Liver (tissue), 10 donors: ENCODE measurements at places on chromosomes 6 and 20. TPM values are rescaled to one million over a fixed set of nuclear protein-coding genes. Genes with fewer than 3 reads are reported as not detected.

GRCh38 chr6:26156105-26156849 is 69.0 kb downstream of the HFE start:
- no peaks in the 10 kb centered on the region for H3K36me3 ChIP-seq
- DNase-seq = peak; percentile 98
- H3K4me3 ChIP-seq = peak overlapping the region; percentile 90
- H3K4me1 ChIP-seq = peaks cover 22% of the 10 kb centered on the region
- H3K27me3 ChIP-seq = no peaks in the 10 kb centered on the region

DNA sequence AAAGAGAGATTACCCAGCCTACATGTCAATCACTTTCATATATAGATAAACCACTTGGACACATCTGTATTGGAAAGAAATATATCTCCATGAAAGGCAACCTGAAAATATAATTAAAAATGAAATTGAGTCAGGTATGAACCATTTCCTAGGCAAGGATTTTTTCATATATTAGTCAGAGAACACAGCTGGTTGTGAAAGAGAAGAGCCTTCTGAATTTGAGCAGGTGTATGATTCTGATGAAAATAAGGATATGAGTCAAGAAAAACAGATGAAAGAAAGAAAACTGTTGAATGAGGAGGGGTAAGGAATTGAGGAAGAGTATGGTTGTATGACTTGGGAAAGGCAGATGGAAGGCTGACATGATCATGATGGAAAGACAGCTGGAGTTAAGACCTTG is 441.1 kb downstream of the HAO1 start:
- no peaks in the 10 kb centered on the region for H3K36me3 ChIP-seq
- DNase-seq = no peak
- no peak overlapping the region for H3K27ac ChIP-seq
- no peak overlapping the region for H3K4me3 ChIP-seq
- H3K4me1 ChIP-seq = peaks cover 9% of the 10 kb centered on the region
- H3K27me3 ChIP-seq = no peaks in the 10 kb centered on the region

DNA sequence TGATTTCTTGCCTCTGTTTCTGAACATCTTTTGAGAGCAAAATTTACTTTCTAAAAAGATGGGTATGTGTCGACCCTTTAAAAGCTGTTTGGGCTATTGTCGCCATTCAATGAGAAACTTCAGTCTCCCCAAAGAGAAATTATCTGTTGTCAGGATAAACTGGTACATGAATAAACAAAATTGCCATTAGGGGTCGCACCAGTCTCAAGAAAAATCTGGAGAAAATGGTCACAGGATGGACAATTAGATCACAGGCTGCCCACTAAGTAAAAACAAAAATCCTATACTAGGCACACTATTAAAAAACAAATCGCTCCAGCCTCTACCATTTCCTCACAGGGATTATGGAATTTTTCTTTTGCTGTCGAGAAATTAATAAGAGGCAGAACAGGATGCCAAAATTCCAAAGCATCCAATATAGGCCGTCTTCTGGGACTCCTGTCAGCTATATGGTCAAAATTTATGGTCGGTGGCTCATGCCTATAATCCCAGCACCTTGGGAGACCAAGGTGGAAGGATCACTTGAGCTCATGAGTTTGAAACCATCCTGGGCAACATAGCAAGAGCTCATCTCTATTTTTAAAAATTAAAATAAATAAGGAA is 5.5 kb upstream of the HLA-E start:
- DNase-seq = no peak
- peaks cover 1% of the 10 kb centered on the region for H3K4me1 ChIP-seq
- H3K27me3 ChIP-seq = no peaks in the 10 kb centered on the region
- H3K36me3 ChIP-seq = no peaks in the 10 kb centered on the region
- no peak overlapping the region for H3K27ac ChIP-seq
- H3K4me3 ChIP-seq = no peak overlapping the region

- no peaks in the 10 kb centered on the region for H3K27me3 ChIP-seq
- no peaks in the 10 kb centered on the region for H3K36me3 ChIP-seq
- no peak overlapping the region for H3K4me3 ChIP-seq
- H3K4me1 ChIP-seq = peaks cover 30% of the 10 kb centered on the region
Observed at GRCh38 chr6:156886409-156886808, 109.2 kb downstream of the ARID1B start.

DNA sequence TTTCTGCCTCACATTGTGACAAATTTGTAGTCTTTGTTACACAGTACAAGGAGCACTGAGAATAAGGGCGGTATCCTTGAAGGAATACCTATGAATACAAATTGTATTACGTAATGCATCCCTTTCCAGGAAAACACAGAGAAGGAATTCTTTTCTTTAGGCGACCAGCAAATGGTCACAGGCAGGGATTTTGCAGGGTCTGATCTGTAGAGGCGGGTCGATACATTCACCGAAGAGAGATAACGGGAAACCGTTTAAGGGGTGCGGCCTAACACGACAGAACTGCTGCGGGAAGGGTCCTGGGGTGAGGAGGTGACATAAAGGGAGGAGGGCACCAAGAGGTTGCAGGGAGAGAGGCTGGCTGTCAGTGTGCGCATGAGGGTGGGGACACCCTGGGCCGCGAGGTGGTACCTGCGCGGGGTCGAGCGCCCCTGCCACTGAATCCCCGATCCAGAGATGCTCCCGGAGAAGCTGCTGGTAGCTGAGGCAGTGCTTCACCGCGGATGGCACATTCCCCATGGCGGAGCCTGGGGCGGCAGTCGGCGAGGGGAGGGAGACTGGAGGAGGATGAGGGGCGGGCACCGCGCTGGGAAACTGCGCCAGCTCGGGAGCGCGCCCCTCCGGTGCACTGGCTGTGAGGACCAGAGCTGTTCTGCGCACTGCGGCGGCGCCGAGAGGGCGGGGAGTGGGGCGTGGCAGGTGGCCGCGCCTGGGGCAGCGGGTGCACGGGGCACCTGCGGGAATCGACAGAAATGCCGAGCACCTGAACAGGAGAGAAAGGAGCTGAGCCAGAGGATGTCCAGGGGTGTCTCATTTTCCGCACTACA is at the start of gene HMGCLL1:
HMGCLL1 (minus strand) TSS at position 656 of the 827 bp plus-strand sequence; CDS start at position 519, 137 bp downstream.
- no peaks in the 10 kb centered on the region for H3K4me1 ChIP-seq
- H3K36me3 ChIP-seq = no peaks in the 10 kb centered on the region
- DNase-seq = no peak
- H3K27ac ChIP-seq = no peak within 1 kb of the TSS
- H3K4me3 ChIP-seq = peak within 1 kb of the TSS; percentile 35

DNA sequence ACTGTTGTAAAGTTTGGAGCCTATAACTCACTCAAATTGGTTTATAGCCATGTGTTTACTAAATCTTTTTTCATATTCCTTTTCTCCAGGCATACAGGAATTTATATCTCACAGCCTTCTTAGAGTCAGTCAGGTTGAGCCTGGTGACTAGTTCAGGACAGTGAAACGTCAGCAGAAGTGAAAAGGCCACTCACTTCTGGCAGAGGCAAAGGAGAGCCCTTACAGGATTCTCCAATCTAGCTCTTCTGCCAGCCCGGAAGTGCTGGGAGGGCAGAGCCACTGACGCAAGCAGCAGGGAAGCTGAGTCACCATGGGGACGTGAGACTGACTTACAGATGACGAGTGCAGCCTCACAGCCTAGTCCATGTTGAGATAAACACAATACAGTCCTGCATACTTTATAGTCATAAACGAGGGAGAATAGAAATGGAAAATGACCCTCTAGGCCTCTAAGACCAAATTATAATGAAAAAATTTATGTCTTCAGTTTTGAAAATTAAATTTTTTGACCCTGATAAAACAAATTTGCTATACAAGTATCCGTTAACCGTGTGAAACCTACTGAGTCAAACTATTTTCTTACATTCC is 1.3 kb downstream of the PXT1 start:
- H3K27ac ChIP-seq = peak overlapping the region; percentile 98
- H3K4me1 ChIP-seq = peaks cover 12% of the 10 kb centered on the region
- H3K27me3 ChIP-seq = no peaks in the 10 kb centered on the region
- H3K36me3 ChIP-seq = no peaks in the 10 kb centered on the region

DNA sequence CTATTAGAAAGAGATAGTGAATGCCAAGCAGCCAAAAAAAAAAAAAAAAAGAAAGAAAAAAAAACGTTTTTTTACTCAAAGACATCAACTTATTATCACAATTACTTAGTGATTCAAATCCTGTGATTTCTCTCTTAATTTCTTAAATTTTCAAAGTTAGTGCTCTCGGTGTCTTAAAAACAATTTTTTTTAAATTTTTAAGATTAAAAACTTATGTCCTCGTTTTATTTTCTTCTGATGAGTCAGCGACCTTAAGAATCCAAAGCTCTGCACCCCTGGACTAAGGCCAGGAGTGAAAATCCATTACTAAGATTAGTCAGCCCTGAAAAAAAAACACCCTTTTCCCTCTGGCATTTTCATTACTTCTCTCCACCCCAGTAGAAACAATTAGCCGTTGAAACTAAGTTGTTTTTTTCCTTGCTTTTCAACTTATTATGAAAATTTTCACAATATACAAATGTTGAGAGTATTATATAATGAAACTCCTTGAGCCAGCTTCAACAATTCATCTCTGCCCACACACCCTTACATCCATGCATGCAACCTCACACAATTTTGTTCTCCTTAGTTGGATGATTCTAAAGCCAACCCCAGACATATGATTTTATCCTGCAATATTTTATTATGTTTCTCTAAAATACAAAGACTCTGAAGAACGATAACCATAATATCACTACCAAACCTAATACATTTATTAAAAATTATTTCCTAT is 85.6 kb upstream of the CARMIL1 start:
- H3K27ac ChIP-seq = no peak overlapping the region
- H3K4me3 ChIP-seq = no peak overlapping the region
- H3K36me3 ChIP-seq = no peaks in the 10 kb centered on the region
- H3K4me1 ChIP-seq = no peaks in the 10 kb centered on the region
- no peaks in the 10 kb centered on the region for H3K27me3 ChIP-seq
- no peak for DNase-seq

GRCh38 chr6:15312500-15312899 is 66.6 kb downstream of the JARID2 start:
- H3K27ac ChIP-seq = no peak overlapping the region
- no peak overlapping the region for H3K4me3 ChIP-seq
- peaks cover 2% of the 10 kb centered on the region for H3K4me1 ChIP-seq
- DNase-seq = no peak

SLC24A3 gene
- polyA plus RNA-seq = 0.28 TPM
